ENCODE measurements at places on chromosomes 2 and 18.

GRCh38 chr2:227921648-227922047, 50.2 kb downstream of the DAW1 start:
- no peak for DNase-seq

DNA sequence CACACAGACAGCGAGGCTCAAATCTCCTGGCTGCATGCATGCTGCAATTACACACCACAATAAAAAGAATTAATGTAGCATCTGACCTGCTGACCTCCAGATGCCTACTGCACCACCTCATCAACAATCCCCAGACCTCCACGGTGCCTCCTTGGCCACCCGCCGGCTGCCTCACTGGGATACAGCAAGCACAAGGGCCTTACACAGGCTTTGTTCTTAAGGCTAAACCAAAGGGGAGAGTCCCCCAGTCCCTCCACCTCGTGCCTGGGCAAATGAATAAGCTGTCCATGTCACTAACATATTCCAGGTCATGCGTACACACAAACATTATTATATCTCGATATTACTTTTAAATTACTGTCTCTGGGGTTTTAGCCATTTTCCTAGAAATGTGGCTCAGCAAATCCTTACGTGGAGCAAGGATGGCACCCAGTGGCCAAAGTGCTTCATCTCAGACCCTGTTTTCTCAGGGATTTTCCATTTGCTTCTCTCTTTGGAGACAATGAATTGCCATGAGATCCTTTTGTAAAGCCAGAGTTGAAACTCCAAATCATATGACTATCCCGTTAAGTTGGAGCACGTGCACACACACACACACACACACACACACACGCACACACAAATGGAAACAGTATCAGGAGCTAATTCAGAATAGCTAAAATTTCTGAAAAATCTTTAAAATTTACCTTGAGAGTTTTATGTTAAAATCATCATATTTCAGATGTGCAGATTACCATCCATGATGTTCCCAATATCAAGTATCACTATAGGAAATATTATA, 313.8 kb downstream of the PDE11A start:
- no peak for DNase-seq

- no peak for DNase-seq
Observed at GRCh38 chr2:71937396-71937795, 210.3 kb downstream of the CYP26B1 start.

GRCh38 chr2:8722986-8723385, 41.1 kb downstream of the ID2 start:
- no peak for DNase-seq

- no peak for DNase-seq
Observed at GRCh38 chr2:46434851-46435273, 44.5 kb upstream of the TMEM247 start.

DNA sequence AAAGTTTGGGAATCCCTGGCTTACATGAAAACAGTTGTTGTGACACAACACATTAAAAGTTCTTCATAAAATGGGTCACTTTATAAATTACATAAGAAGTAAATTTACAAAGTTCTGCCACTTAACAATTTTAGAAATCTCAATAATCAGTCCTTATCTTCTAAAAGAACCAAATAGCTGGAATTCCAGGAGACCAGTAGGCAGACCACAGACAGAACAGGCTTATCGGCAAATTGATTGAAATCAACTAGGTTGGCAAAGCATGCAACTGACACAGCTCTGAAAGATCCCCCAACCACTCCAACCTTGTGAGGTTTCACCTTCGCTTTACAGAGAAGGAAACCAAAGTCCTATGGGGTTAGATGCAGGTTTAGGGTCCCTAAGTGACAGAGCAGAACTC, 103.0 kb downstream of the DNER start:
- no peak for DNase-seq

DNA sequence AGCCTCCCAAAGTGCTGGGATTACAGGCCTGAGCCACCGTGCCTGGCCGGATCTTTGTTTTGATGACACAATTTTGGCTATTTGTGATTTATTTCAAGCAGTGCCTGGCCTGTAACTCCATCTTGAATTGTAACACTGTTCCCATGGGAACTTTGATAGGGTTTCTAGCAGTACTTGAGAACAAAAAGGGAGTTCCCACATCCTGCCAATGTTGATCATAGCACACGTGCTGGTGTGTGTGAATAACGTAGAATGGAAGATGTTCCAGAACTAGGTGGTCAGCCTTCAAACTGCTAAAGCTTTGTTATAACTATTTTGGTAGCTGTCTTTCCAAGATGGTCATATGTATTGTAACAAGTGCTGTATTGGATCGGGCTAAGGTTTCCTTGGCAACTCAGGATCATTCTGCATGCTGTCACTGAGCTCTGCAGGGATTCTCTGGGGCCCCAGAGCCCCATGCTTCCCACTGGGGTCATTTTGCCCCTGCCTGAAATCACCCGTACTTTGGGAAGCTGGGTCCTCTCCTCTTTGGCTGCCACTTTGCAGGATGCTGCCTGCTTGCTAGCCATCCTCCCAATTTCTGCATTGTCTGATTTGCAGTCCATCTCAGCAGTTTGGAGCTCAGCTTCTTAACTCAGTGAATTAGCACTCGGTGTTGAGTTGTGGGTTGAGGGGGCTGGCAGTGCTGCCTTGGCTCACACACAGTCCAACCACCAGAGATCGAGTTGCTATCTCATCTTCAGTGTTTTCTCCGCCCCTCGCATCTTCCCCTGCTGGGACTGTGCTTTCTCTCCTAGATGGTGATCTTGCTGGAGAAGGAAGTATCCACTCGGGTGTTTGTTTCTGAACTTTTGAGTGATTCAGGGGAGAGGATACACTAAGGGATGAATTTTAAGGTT, 26.8 kb downstream of the SH3RF3 start:
- no peak for DNase-seq

DNA sequence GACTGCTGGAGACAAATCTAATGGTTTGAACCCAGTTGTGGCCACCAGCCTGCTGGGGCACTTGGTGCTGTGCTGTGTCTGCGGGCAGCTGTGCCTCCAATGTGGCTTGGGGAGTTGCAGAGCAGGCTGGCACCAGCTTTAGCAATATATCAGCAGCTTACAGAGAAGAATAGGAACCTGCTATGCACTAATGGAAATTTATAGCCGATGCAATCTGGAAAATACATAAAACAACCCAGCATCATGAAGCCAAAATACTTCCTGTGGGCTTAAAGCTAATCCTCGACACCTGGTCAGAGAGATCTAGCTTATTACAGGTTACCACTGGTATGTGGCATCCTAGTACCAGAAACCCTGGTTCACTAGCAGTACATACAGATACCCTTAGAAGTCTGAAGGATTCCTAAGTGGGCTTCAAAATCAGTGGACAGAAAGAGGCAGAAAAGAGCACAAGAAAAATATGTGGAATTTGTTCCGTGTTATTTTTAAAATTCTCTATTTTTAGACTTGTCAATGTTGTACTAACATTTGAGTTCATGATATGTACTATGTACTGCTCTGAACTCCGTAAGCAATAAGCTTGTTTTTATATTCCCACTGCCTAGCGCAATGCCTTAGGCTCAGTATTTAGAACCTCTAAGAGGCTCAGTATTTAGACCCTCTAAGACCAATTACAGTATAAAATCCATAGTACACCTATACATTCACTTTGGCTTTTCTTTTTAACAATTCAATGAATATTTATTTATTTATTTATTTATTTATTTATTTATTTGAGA, 194.7 kb downstream of the UXS1 start:
- no peak for DNase-seq

- DNase-seq = no peak
Observed at GRCh38 chr2:59353306-59353921, 1112.3 kb upstream of the FANCL start.

DNA sequence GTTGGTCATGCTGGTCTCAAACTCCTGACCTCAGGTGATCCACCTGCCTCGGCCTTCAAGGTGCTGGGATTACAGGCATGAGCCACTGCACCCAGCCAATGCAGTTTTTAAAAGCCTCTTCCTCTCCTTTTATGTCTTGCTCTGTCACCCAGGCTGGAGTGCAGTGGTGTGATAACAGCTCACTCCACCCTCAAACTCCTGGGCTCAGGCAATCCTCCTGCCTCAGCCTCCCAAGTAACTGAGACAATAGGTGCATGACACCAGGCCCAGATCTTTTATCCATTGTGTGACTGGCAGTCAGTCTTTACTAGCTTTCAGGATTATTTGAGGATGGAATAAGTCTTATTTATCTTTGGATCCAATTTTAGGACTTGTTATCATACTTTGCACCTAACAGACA, 13.2 kb downstream of the KCTD18 start:
- no peak for DNase-seq

- DNase-seq = no peak
Observed at GRCh38 chr2:154375579-154375931, 322.9 kb upstream of the KCNJ3 start.

GRCh38 chr2:232872826-232873225, 2.8 kb downstream of the SNORC start:
- DNase-seq = no peak

DNA sequence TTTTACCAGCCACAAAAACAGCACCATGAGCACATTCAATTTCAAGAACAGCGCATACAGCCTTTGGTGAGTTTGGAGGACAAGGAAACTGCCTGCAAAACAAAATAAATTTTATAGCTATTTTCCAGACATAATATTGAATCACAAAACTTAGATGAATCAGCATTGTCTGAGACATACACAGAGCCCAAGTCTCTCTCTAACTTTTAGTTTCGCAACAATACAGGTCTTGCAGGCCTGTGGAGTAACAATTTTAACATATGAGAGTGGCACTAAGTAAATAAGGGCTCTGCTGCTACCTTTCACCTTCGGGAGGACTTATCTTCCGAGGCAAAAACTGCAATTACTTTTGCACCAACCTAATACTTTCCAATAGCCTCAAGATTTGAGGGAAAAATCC, 56.1 kb upstream of the PEX13 start:
- no peak for DNase-seq

DNA sequence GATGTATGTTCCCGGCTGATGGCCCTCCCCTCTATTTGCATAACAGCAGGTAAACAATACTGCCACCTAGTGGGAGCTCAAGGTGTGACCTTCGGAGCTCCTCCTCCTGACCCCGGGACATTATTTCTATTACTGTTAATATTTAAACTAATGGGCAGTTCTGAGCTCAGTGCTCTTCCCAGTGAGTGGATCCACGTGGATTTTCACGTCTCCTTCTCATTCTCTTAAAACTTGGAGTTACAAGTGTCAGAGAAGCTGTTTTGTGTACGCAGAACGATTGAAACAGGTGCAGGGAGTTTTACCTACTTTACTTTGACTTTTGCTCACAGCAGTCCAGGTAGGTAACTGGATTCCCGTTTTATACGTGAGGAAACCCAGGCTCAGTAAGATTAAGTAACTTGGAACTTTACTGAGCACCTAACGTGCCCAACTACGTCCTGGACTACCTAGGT, 127.3 kb downstream of the PRKCE start:
- no peak for DNase-seq

DNA sequence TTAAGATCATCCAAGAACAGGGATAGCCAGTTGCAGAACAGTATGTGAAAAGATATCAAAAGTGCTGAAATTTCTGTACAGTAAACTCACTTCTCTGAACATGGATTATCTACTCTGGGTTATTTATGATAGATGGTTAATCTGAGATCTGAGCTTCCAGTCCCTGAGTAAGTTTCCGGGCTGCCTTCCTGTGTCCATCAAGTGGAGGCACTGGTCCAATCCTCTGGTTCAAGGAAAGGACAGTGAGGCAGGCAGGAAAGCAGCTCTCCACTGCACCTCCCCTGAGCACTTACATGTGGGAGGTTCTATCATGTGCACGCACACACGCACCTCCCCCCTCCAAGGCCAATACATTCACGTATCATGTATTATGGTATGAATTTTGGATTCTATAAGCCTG, 32.5 kb downstream of the GPR45 start:
- DNase-seq = no peak

DNA sequence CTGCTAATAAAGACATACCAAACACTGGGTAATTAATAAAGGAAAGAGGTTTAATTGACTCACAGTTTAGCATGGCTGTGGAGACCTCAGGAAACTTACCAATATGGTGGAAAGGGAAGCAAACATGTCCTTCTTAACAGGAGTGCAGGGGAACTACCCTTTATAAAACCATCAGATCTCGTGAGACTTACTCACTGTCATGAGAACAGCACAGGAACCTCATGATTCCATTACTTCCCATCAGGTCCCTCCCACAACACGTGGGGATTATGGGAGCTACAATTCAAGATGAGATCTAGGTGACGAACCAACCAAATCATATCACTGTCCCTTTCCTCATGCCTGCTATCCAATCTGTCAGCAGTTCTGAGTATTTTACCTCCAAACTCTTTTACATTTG, 586.7 kb downstream of the TDRD15 start:
- DNase-seq = no peak

DNA sequence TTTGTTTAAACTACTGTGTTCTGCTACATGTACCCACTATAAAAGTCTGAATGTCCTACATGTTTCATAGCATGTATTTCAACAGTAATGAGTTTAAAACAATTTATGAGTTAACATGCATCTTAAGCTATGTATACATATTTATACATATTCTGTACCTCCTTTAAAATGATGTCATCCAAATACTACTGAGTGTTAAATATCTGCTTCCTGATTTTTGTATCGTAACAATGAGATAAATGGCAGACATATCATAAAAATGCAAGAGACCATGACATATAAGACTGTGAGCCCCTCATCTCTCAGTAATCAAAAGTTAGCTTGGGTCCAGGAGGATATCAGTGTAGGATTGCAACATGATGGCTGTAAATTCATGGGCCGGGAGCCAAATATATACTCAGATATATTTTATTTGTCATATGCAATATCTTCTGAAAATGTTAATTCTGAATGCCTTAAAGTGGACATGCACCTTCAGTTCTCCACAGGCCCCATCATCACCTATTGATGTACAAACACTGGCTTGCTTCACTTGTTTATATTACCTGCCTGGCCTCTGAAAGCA, 3.6 kb downstream of the COL5A2 start:
- no peak for DNase-seq

DNA sequence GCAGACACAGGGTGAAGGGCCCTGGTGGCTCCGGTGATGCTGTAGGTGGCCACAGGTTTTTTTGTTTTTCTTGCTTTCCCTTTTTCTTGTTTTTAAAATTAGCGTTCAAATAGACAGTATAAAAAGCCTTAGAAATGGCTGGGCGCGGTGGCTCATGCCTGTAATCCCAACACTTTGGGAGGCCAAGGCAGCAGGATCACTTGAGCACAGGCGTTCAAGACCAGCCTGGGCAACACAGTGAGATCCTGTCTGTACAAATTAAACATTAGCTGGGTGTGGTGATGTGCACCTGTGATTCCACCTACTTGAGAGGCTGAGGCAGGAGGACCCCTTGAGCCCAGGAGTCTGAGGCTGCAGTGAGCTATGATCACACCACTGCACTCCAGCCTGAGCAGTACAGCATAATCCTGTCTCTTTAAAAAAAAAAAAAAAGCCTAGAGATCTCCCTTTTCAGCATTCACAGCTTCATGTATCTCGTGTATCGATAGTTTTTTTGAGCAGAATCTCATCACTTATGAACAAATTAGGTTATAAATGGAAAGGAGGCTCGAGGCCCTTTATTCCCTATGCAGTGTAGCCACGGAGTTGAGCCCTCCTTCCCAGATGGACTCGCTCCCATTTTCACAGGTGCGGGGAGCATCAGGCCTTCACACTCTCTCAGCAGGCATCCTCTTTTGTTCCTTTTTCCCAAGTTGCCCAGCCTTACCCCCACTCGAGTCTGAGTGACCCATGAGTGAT, 50.8 kb downstream of the EMILIN2 start:
- no peak for DNase-seq

GRCh38 chr2:30453498-30453897, 6.5 kb downstream of the LCLAT1 start:
- no peak for DNase-seq

- DNase-seq = peak; percentile 91
Observed at GRCh38 chr2:26772064-26773001, 8.2 kb downstream of the SLC35F6 start.

GRCh38 chr18:74961596-74961995, 247.3 kb downstream of the PTGR3 start:
- DNase-seq = no peak
